ENCODE measurements at places on chromosomes 1 and 21.

DNA sequence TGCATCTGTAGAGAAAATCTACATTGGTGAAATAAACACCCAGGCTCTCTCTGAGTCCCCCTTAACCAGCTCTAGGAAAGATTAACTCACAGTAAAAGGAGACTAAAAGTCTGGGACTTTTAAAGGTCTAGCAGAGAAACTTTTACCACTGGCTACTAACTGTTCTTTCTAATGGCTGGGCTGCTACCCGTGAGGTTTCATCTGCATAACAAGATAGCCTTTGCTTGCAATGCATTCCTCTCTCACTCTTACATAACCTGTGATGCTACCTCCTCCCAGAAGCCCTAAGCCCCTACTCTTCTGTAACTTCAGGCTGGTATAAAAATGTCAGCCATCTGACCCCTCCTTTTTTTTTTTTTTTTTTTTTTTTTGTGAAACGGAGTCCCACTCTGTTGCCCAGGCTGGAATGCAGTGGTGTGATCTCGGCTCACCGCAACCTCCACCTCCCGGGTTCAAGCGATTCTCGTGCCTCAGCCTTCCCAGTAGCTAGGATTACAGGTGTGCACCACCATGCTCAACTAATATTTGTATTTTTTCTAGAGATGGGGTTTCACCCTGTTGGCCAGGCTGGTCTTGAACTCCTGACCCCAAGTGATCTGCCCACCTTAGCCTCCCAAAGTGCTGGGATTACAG lies 344.2 kb downstream of the RGS7 start:
- no peak for DNase-seq

- DNase-seq: no peak
Observed at GRCh38 chr1:65372557-65372956, 47.9 kb upstream of the LEPR start.

DNA sequence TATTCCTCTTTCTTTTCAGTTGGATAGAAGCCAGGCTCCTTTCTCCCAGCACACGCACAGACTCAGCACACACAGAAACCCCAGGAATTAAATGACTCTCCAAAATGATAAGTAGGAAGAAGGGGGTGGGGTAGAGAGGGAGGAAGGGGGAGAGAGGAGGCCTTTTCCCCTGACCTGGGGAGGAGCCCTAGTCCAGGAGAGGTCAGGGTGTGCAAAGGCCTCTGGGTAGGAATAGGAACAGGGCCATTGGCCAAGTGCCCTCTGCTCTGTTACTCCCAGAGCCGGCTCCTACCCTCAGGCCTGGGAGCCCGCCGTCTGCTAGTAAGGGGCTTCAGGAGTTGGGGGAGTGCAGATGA lies 35.6 kb upstream of the PUM1 start:
- no peak for DNase-seq

- no peak for DNase-seq
Observed at GRCh38 chr1:19925342-19926070, 2.1 kb upstream of the PLA2G2E start.

DNA sequence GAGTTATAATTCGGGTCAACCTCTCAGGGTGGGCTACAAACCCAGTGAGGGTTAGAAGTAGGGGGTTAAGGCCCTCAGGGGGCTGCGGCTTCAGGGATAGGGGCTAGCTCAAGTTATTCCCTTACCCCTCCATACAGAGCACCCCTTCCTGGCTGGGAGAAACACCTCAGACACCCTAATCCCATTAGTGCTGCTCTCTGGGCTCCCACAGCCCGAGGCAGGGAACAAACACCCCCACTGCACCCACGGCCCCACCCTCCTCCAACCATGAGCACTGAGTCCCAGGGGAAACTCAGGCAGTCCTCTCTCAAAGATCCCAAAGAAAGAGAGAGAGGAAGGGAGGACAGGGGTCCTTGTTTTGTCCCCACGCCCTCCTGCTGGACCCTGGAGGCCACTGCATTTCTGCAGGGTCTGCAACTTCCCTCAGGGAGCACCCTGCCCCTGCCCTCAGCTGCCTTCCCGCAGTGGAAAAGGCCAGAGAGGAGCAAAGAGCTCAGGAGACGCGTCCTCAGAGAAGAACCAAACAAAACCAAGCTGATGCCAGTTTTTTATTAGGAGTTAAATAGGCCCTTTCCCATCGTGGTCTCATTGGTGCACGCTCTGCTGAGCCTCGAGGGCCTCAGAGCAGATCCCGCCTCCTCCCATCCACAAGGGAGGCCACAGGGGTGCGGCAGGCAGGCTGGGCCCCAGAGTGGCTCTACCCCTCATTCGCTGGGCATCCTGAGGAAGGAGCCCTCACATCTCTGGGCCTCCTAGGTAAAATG lies 1.4 kb upstream of the S100A4 start:
- DNase-seq: no peak

GRCh38 chr1:152795686-152796085 lies 835 bp upstream of the LCE1D start:
- DNase-seq: no peak

DNA sequence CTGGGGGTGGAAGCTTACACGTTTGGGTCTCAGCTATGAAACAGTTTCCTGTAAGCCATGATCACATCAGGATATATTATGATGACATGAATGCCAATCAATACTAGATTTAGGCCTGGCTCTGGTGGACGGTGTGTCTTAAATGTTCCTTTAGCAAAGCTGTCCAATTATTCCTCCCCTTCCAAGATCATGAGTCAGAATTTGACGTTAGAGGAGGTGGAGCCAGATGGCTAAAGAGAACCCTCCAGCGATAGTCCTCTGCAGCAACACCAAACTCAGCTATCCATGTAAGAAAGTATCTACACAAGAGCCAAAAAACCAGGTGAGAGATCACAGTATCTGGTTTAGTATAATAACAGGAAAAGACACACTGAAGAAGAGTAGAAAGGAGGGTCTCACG lies 47.8 kb downstream of the PACC1 start:
- DNase-seq: no peak

Measured in hypothalamus (tissue), 51 donors.